ENCODE measurements at places on chromosomes 3 and 15.

DNA sequence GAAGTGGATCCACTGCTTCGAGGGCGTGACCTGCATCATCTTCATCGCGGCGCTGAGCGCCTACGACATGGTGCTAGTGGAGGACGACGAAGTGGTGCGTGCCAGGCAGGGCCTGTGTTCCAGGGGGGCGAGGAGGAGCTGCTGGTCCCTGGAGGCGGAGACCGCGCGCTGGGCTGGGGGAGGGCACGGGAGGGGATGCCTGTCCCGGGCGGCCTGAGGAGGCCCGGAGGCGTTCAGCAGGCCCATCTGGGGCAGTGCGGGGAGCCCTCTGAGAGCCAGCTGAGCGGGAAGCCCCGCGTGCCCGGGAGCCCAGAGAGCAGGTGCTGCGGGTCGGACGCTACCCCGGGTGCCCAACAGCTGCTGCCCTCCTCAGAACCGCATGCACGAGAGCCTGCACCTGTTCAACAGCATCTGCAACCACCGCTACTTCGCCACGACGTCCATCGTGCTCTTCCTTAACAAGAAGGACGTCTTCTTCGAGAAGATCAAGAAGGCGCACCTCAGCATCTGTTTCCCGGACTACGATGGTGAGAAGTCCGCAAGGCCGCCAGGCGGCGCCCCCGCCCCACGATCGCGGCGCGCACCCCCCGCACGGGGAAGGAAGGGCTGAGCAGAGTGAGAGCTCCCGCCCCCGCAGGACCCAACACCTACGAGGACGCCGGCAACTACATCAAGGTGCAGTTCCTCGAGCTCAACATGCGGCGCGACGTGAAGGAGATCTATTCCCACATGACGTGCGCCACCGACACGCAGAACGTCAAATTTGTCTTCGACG lies 2.9 kb downstream of the GNAT1 start:
- peak; percentile 72 for DNase-seq

GRCh38 chr3:183449391-183449790 lies 21.0 kb upstream of the MCF2L2 start:
- no peak for DNase-seq

GRCh38 chr15:98597666-98598065 lies 50.7 kb upstream of the IGF1R start:
- no peak for DNase-seq

- DNase-seq, result no peak
Measured at GRCh38 chr15:97168704-97169475, 791.6 kb upstream of the ARRDC4 start.

GRCh38 chr3:14423197-14423743 lies 20.9 kb downstream of the SLC6A6 start:
- no peak for DNase-seq

- no peak for DNase-seq
Measured at GRCh38 chr3:162491952-162492351, 995.3 kb downstream of the OTOL1 start.

GRCh38 chr3:124669470-124669869 lies 60.8 kb upstream of the UMPS start:
- DNase-seq, result no peak

GRCh38 chr3:16462679-16463078 lies 50.8 kb downstream of the RFTN1 start:
- DNase-seq, result no peak

DNA sequence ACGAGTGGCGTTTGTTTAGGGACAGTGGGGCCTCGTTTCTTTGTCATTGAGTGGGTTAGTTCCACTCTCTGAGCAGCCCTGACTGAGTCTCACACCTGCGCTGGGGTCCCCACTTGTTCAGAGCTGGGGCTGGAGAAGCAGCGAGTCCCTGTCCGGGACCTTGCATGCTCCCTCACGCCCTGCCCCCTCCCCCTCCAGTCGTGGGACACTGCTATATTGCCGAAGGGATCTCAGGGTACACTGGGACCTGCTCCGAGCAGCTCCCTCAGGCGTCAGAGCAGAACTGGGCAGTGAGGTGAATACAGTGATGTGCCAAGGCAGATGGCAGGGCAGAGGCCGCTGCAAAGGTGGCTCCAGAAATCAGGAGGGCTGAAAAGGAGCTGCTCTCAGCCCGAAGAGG lies 59.9 kb upstream of the KLF13 start:
- no peak for DNase-seq

GRCh38 chr15:100934726-100935125 lies 15.6 kb downstream of the LRRK1 start:
- no peak for DNase-seq

- no peak for DNase-seq
Measured at GRCh38 chr15:68814596-68814995, 6.1 kb downstream of the ANP32A start.

- DNase-seq, result no peak
Measured at GRCh38 chr15:90184119-90184785, 16.9 kb upstream of the SEMA4B start.

DNA sequence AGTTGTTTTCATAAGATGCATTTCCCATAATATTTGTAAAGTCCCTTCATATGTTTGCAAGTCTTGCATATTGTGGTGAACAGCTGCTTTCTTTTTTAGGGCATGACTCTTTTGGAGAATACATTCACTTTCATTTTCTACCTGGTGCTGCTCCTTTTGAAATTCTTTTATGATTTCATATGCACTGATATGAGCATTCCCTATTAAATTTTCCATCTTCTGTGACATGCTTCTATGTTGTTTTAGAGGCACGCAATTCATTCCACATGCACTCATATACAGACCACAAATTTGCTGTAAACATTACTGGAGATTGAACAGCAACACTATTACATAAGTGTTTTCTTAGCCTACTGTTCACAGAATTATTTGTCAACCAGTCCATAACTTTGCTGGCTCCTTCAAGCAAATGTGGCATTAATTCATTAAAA lies 92.8 kb upstream of the TNFSF10 start:
- DNase-seq, result no peak

DNA sequence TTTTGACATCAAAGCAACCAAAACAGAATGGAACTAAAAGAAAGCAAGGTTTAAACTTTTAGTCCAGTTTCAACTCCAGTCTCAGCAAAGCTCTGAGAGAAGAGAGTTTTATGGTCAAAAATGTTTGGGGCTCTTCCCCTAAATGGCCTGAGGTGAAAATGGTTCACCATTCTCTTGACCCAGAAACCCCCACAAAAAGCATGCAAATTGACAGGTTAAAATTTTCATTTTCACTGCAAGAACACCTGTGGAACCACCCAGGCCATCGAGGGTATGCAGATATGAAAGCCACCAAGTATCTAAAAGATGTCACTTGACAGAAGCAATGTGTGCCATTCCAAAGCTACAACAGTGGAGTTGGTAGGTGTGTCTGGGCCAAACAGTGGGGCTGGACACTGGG lies 195.0 kb downstream of the MAGI1 start:
- DNase-seq, result no peak

- DNase-seq, result no peak
Measured at GRCh38 chr3:23004971-23005370, 198.2 kb upstream of the UBE2E2 start.

DNA sequence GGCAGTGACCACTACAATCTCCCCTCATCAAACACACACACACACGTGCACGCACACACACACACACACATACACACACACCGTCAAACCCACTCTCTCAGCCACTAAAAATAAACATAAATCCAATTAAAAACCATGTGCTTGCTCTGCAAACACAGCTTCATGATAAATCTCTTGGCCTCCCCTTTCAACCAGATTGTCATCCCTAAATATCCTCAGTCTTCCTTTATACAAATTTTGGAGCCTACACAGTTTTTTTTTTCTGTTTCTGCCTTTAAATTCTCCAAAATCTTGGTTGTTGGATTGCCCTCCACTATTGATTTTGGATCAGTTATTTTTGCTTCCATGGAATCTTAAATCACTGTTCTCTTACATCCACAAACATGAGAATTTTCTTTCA lies 245.6 kb downstream of the SATB1 start:
- no peak for DNase-seq

GRCh38 chr3:55297706-55298105 lies 189.4 kb downstream of the WNT5A start:
- no peak for DNase-seq

GRCh38 chr3:171286580-171287249 lies 173.5 kb downstream of the TNIK start:
- no peak for DNase-seq

- DNase-seq, result no peak
Measured at GRCh38 chr3:123880998-123881561, 3.1 kb downstream of the MYLK start.

DNA sequence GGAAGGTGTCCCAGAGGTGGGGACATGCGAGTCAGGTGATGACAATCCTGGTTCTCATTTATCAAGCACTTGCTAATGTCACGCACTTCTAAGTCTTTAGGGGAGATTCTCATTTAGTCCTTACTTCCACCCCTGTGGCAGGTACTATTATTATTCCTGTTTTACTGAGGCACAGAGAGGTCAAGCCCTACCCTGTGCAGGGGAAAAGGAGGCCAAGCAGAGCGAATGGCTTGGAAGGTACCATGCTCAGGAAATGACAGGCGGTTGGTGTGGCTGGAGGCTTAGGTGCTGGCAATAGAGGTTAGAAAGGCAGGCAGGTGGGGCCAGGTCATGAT lies 268.9 kb downstream of the UACA start:
- no peak for DNase-seq

DNA sequence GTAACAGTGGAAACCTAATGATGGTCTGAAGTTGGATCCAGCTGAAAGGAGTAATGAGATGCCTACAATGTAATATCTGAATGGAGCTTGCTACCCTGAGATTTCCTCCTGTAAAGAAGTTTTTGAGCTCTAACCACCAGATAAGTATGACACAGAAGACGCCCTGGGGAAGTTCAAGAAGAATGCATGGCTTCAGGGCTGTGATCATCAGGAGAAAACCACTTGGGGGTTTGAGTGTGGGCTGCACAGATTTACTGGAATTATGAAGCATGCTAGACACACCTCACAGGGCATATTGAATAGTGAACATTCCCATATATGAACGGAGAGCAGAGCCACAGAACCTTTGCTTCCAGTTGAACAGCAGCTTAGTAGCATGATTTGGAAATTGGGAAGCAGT lies 10.6 kb upstream of the CCDC80 start:
- no peak for DNase-seq

GRCh38 chr15:31024330-31024729 lies 32.9 kb upstream of the MTMR10 start:
- DNase-seq, result no peak

DNA sequence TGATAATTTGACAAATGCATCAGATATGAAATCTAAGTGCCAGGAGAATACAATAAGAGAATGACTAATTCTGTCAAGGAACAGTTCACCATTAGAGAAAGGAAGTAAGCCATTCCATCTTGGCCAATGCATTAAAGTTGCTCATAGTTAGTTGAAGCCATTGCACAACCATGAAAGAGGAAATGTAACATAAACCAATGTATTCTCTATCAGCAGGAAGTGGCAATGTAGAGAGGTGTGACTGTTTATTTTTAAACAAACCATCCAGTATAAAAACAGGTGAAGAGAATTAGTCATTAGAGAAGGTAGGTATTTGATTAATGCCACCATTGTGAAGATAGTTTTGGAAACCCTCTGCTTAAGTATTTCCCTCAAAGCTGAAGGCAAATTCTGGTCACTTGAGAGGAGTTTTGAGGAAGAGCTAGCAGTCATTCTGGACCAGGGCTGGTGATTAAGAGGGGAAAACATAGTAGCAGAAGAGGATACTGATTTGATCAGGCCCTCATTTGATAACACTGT lies 10.7 kb upstream of the ANXA2 start:
- no peak for DNase-seq

GRCh38 chr3:25448750-25449692 lies 21.0 kb downstream of the RARB start:
- DNase-seq, result no peak

DNA sequence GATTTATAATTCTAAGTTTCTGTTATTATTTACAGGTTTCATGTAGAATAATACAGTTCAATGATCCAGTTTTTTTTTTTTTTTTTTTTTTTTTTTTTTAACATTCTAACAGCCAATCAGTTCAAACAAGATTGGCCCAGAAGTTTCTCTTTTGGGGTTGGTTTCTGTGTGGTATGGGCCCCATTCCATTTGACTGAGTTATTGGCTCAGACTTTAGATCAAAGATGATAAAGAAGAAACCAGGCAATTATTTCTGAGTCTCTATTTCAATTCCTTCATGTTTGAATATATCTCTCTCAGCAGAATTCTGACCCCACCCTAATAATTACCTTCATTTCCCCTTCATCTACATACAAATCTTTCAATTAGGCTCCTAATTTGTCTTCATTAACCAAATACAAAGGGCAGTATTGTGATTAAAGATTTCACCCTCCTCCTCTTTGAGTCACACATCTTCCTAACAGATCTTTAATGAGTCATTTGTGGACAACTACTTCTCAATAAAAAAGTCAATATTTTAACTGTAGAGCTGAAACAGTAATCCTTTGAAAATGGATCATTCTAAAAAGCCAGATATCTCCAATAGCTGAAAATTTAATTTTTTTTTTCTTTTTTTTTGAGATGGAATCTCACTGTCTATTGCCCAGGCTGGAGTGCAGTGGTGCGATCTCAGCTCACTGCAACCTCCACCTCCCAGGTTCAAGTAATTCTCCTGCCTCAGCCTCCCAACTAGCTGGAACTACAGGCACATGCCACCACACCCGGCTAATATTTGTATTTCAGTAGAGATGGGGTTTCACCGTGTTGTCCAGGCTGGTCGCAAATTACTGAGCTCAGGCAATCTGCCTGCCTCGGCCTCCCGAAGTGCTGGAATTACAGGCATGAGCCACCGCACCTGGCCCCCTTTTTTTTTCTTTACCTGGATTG lies 878.8 kb downstream of the NAALADL2 start:
- no peak for DNase-seq

DNA sequence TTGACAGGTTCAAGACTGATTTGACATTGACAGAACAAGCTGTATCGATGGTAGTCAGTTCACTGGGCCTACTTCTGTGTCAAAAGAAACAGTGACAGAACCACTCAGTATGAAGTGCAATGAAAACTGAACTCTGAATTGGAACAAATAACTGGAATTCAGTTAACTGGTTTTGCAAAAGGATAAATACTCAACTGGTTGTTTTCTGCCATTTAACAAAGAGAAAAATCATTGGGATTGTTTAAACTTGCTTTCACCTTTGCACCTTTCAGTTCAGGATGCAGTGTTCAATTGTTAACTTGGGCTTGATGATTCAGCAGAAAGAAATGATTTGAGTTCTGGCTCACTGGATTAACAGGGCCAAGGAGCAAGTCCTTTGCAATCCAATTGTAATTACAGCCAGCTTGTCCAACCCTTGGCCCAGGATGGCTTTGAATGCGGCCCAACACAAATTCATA lies 4.9 kb downstream of the BTD start:
- no peak for DNase-seq

GRCh38 chr15:64532521-64533315 lies 72.3 kb downstream of the ZNF609 start:
- DNase-seq, result no peak

DNA sequence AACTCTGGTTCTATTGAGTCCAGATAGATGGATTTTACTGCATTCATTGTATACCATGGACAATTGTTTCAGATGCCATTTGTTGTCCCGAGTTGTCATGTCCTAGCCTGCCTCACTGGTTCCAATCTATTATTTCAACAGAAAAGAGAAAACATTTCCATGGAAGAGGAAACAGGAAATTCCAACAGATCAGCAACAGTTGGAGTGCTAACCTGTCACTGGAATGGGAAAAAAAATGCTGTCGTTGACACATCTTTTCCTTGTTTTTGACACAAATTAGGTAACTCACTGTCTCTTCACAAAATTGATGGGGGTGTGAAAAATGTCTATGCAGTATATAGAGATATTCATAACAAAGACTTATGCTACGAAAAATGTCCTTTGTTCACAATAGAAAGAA lies 432.0 kb upstream of the TBL1XR1 start:
- no peak for DNase-seq

GRCh38 chr3:14457999-14458398 lies 55.6 kb downstream of the SLC6A6 start:
- no peak for DNase-seq
